GM12878 (cell line): ENCODE measurements at places on chromosomes 5 and 9. TPM values are rescaled to one million over a fixed set of nuclear protein-coding genes. Genes with fewer than 3 reads are reported as not detected.

DNA sequence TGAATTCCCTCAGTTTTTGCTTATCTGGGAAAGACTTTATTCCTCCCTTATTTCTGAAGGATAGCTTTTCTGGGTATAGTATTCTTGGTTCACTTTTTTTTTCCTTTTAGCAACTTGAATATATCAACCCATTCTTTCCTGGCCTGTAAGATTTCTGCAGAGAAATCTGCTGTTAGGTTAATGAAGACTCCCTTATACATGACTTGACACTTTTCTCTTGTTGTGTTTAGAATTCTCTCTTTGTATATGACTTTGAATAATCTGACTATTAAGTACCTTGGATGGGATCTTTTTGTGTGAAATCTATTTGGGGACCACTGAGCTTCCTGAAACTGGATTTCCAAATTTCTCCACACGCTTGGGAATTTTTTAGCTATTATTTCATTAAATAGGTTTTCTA, 55.0 kb upstream of the CDK5RAP2 start:
- DNase-seq: no peak

DNA sequence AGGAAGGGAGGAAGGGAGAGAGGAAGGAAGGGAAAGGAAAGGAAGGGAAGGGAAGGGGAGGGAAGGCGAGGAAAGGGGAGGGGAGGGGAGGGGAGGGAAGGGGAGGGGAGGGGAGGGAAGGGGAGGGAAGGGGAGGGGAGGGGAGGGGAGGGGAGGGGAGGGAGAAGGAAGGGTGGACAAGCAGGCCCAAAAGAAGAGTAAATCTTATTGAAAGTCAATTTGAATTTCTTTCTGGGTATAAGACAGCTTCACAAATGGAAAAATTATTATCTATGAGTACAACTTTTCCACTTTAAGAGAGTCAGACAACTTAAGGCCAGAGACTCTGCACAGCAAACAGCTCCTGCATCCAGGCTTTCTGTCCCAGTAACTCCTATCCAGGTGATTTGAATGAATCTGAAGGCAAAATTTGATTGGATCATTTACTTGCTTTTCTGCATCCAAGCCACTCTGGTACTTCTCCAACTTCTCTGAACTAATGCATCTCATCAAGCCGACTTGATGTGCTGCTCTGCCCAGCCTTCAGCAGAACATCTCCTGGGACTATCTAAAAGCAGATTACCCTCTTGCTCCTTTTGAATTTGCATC, 363.4 kb upstream of the KIF2A start:
- DNase-seq: no peak

DNA sequence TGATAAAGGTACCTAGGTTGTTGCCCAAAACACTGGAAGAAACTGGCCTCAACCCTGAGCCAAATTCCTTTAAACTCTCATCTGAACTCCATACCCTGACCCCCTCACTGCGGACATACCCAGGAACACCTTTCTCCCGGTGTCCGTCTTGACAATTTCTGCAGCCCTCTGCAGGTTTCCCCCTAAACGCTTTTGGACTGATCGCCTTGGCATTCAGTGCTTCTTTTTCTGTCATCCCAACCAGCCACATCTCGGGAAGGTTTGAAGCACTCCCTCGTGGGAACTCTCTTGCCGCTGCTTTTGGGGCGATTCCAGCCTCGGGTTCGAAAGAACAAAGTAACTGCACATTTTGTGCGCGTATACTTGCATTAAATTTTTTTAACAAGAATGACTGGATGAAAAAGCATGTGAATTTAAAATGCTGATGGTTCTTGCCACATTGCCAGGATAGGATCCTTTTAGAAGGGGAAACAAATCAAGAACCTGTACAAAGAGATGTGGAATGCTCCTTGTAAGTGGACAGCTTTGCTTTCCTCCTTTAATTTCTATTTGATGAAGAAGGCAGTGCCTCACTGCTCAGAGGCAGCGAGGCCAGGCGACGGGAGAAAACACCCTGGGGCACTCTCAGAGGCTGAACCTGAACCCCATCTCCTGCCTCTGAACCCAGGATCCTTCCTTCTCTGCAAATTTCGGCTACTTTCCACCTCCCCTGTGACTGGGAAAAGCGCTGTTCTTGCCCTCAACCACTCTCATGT, 615 bp downstream of the PSMD5 start:
- DNase-seq: no peak

GRCh38 chr9:107954312-107954711, 464.7 kb upstream of the KLF4 start:
- DNase-seq: no peak

DNA sequence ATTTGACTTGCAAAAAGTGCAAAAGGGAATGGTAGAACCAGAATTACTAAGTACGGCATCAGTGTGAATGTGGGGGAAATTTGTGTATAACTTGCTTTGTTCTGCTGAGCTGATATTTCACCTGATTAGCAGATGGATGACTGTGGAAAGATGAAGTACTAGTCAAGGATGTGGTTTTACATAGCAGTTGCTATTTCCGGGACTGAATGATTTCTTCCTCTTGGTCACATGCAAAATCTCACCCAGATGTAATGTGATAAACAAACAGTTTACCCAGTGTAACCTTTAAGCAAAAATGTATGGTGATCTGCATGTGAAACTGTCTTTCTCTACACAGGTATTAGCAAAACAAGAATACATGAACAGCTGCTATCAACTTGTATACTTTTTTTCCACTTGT, 46.1 kb downstream of the DCP2 start:
- peak; percentile 11 for DNase-seq

GRCh38 chr9:116298878-116299391, 145.3 kb downstream of the PAPPA start:
- no peak for DNase-seq

- no peak for DNase-seq
Observed at GRCh38 chr5:38615981-38616451, 59.6 kb upstream of the LIFR start.

The PRUNE2 gene
- 0.23 and 0.61 TPM in 2 replicates for total RNA-seq

The XPA gene
- total RNA-seq: 10.4 and 10.8 TPM in 2 replicates

The ACTBL2 gene
- not detected in 2 replicates for total RNA-seq

The ACER2 gene
- 2.3 and 3.1 TPM in 2 replicates for total RNA-seq
